ENCODE measurements at places on chromosomes 12 and 14. TPM values are rescaled to one million over a fixed set of nuclear protein-coding genes. Genes with fewer than 3 reads are reported as not detected.

The CMA1 gene
- total RNA-seq = not detected

The SDR9C7 gene
- total RNA-seq = not detected

The AVPR1A gene
- not detected for total RNA-seq

The DICER1 gene
- total RNA-seq = 32.0 TPM

The LPAR5 gene
- total RNA-seq = not detected
